ENCODE measurements at places on chromosomes 11 and 22.
A peak's percentile ranks its signal among the peaks of the same experiment; 100 is the strongest.

DNA sequence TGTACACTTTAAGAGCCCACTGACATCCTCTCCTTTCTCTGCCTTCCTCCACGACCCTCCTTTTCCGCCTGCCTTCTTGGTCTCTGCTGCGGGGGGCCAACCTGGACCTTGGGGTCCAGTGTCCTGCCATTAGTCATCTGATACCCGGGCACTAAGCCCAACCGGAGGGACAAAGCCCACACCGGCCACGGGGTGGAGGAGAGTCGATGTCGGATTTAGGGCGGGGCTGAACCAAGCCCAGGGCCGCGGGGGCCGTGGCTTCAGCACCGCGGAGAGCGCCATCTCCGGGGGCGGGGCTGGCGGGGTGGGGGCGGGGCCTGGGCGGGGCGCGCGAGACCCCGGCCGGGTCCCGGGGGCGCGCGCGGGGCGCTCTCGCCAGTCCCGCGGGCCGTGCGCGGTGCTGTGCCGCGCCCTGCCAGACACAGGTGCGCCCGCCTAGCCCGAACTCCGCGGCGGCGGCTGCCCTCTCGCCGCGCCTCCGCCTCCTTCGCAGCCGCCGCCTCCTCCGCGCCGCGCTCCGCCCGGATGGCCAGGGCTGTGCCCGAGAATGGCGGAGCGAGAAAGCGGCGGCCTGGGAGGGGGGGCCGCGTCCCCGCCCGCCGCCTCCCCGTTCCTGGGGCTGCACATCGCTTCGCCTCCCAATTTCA lies at the start of gene MAPK8IP1:
TSS of gene MAPK8IP1 (plus strand) at position 378 of the 647 bp plus-strand sequence. CDS start at position 548, 170 bp downstream.
- peak within 1 kb of the TSS; percentile 58 for H3K4me3 ChIP-seq
- no peak for DNase-seq
- H3K4me1 ChIP-seq: peaks cover 6% of the 10 kb centered on the region
- no peaks in the 10 kb centered on the region for H3K36me3 ChIP-seq
- no peaks in the 10 kb centered on the region for H3K27me3 ChIP-seq

DNA sequence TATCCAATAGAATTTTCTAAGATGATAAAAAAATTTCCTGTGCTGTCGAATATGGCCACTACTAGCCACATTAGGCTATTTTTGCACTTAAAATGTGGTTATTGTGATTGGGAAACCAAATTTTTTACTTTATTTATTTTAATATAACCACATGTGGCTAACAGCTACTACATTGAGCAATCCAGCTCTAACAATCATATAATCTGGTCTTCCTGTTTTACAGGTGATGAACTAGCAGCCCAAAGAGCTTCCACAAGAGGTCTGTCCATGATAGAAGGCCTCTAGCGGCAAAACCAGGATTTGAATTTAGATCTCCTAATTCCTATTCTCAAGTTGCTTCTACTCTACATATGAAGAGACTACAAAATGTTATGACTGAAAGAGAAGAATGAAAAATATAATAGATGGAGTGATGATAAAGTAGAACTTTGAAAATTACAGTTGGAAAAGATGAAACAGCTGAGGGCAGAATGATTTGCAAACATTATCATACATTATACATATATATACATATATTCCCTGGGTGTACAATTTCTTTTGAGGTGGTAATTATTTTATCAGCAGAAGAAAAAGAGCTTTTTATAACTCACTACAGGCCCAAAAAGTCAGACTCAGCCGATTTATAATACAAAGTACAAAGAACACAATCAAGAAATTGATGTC lies 363.5 kb upstream of the PITPNB start:
- H3K27me3 ChIP-seq: no peaks in the 10 kb centered on the region
- H3K36me3 ChIP-seq: no peaks in the 10 kb centered on the region
- DNase-seq: no peak
- H3K27ac ChIP-seq: no peak overlapping the region
- H3K4me3 ChIP-seq: no peak overlapping the region

DNA sequence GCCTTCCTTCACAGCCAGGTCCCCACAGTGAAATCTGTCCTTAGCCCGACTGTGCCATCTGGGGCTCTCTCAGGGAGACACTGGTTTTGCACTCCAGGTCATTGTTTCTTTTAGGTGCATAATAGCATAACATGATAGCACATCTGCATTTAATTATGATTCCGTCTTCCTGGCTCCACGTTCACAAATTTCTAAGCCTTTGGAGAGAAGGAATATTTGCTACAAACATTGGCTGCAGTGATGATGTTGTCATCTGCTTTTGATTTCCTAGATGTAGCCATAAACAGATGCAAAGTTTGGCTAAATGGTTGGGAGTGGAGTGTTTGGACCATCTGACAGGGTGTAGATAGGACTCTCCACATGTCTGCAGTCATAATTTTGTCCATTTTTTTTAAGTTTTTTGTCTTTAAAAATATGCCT lies 12.0 kb upstream of the CAT start:
- no peaks in the 10 kb centered on the region for H3K27me3 ChIP-seq
- H3K4me1 ChIP-seq: peaks cover 11% of the 10 kb centered on the region
- H3K36me3 ChIP-seq: no peaks in the 10 kb centered on the region
- H3K27ac ChIP-seq: no peak overlapping the region
- no peak overlapping the region for H3K4me3 ChIP-seq

DNA sequence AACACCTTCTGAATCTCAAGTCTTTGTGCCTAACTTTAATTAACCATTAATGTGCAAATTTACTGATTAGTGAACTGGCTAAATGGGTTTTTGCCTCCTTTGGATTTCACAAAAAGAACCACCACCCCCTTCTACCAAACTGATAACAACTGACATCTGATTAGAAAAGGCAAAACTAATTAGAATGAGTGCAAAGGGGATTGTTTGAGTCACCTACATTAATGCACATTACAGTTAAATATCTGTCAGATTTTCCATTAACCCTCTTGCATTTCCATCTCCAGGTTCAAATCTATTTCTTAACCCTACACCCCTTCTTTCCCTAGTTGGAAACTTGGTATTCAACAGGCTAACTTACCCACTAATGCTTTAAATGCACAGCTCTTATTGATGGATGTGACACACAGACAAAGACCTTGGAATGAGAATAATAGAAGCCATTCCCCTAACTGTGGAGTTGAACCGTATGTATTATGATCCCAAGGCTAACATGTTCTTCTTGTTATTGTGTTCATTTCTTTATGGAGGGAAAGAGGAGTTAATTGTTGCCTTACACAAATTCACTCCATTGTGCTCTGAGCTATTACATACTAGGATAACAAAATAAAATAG lies 161.5 kb upstream of the MTMR2 start:
- no peak overlapping the region for H3K27ac ChIP-seq
- H3K27me3 ChIP-seq: no peaks in the 10 kb centered on the region
- no peak overlapping the region for H3K4me3 ChIP-seq
- no peak for DNase-seq
- H3K36me3 ChIP-seq: no peaks in the 10 kb centered on the region

- no peak for DNase-seq
- H3K27me3 ChIP-seq: no peaks in the 10 kb centered on the region
- H3K4me1 ChIP-seq: no peaks in the 10 kb centered on the region
- H3K4me3 ChIP-seq: no peak overlapping the region
These were observed 1432.6 kb upstream of the TENM4 start for GRCh38 chr11:80873310-80873999.

DNA sequence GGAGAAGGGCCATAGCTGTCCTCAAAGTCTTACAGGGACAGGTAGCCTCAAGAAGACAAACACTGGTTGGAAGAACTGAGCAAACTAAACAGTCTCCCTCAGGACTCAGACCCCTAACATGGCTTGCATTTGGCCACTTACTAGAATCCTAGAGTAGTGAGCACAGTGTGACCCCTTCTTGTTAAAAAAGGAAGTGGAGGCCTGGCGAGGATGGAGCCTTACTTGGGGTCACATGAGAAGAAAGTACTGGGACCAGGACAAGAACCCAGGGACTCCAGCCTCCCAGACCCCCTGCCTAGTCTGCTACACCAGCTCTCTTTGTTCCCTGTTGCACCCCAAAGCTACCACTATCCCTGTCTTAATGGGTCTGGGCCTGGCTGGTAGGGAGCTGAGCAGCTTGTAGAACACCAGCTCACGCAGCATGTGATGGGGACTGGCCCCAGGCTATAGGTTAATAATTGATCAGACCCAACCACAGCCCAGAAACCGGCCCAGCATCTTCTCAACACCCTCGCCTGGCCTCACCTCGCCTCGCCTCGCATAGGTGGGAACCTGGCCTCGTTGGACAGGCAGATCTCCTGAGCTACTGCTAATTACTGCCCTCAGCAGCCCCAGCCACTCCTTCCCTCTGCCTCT lies 17.6 kb downstream of the DGAT2 start:
- H3K27me3 ChIP-seq: no peaks in the 10 kb centered on the region
- no peaks in the 10 kb centered on the region for H3K36me3 ChIP-seq
- no peak for DNase-seq
- H3K4me3 ChIP-seq: no peak overlapping the region
- no peaks in the 10 kb centered on the region for H3K4me1 ChIP-seq
- H3K27ac ChIP-seq: no peak overlapping the region

GRCh38 chr11:26028393-26028911 lies 303.5 kb upstream of the ANO3 start:
- H3K27ac ChIP-seq: no peak overlapping the region
- DNase-seq: no peak
- no peak overlapping the region for H3K4me3 ChIP-seq
- H3K36me3 ChIP-seq: no peaks in the 10 kb centered on the region
- no peaks in the 10 kb centered on the region for H3K4me1 ChIP-seq
- H3K27me3 ChIP-seq: no peaks in the 10 kb centered on the region

DNA sequence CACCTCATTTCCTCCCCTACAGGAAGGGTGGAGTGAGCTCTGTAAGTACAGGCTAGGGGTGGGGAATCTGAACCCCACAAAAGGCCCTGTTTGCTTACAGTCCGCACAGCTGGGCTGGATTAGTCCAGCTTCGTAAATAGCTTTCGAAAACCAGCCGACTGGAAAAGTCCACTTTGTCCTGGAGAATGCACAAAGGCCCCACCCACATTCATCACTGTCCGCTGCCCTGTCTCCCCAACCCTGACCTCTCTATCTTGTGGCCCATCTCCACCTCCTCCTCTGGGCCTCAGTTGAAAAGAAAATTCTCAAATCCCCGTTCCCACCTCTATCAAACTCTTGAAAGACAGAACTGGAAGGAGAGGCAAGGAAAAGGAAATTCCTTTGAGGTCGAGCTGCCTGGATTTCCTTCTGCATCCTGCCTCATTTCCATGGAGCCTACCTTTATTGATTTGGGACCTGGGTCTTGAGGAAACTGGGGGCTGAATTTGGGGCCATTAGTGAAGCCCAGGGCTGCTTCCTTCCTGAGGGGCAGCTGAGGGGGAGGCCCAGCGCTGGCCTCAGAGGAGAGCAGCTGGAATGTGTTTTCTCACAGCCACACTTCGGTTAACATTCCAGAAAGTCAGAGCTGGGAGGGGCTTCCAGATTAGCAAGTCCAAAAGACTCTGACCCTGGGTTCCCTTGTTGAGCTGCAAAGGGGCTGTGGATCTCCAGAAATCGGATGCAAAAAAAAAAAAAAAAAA lies 147.6 kb downstream of the FBXO7 start:
- H3K4me3 ChIP-seq: no peak overlapping the region
- H3K27me3 ChIP-seq: no peaks in the 10 kb centered on the region
- DNase-seq: no peak

- no peaks in the 10 kb centered on the region for H3K4me1 ChIP-seq
- no peak overlapping the region for H3K27ac ChIP-seq
- H3K27me3 ChIP-seq: peaks cover 6% of the 10 kb centered on the region
- H3K4me3 ChIP-seq: no peak overlapping the region
- DNase-seq: no peak
- no peaks in the 10 kb centered on the region for H3K36me3 ChIP-seq
These were observed 489.6 kb downstream of the MN1 start for GRCh38 chr22:27311698-27312550.

DNA sequence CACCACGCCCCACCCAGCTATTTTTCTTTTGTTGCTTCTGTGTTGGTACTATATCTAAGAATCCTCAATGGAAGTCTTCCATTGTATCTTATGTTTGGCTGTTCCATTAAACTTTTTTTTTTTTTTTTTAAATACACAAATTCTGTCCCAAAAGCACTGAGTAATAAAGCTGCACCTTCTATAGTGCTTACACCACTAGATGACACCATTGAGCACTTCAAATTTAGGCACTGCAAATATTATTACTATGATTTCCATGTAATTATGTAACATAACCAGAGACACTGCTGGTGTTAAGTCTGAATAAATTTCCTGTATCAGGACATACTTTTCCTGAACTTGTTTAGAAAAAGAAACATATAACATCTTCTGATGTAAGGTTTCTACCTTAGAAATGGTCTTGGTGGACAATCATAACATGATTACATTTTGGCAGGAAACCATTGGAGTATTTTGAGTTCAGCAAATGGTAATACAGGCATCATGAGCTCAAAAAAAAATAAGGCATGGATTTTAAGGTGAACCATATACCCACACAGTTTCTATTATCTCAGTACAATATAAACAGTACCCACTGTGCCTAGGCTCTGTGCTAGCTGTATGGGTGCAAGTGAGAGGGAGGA lies 110.5 kb downstream of the ATG16L2 start:
- H3K36me3 ChIP-seq: peaks cover 11% of the 10 kb centered on the region
- H3K4me3 ChIP-seq: no peak overlapping the region
- H3K27ac ChIP-seq: no peak overlapping the region
- no peaks in the 10 kb centered on the region for H3K27me3 ChIP-seq
- no peaks in the 10 kb centered on the region for H3K4me1 ChIP-seq

DNA sequence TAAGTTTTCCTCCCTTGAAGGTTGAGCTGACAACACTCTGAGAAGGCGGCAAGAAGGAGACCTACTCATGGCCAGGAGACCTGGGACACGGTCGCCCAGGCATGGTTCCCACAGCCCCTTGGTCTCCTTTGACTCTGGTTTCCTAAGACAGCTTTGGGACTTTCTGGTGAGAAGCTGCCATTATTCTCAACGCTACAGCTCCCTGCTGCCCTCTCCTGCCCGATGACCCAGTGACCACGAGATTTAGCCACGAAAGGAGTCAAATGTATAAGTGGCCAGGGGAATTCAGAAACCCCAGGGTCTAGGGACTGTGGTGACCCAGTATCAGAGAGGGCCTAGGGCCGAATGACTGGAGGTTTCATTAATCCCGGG lies 699 bp upstream of the SDF2L1 start:
- H3K36me3 ChIP-seq: no peaks in the 10 kb centered on the region
- H3K4me1 ChIP-seq: peaks cover 28% of the 10 kb centered on the region
- H3K4me3 ChIP-seq: peak overlapping the region; percentile 74
- H3K27me3 ChIP-seq: no peaks in the 10 kb centered on the region
- no peak for DNase-seq

- H3K27me3 ChIP-seq: no peaks in the 10 kb centered on the region
- peaks cover 29% of the 10 kb centered on the region for H3K4me1 ChIP-seq
- DNase-seq: no peak
- H3K4me3 ChIP-seq: no peak overlapping the region
- no peak overlapping the region for H3K27ac ChIP-seq
These were observed 116.6 kb downstream of the GALNT18 start for GRCh38 chr11:11505190-11505589.

- H3K27ac ChIP-seq: no peak overlapping the region
- no peak overlapping the region for H3K4me3 ChIP-seq
- DNase-seq: no peak
These were observed 58.7 kb upstream of the TNRC6B start for GRCh38 chr22:40118979-40119378.

- H3K27ac ChIP-seq: no peak overlapping the region
- no peak overlapping the region for H3K4me3 ChIP-seq
- H3K36me3 ChIP-seq: no peaks in the 10 kb centered on the region
- H3K4me1 ChIP-seq: no peaks in the 10 kb centered on the region
- H3K27me3 ChIP-seq: no peaks in the 10 kb centered on the region
- no peak for DNase-seq
These were observed 303.9 kb downstream of the CASP12 start for GRCh38 chr11:104594228-104594958.

GRCh38 chr22:36084717-36085116 lies 56.1 kb upstream of the RBFOX2 start:
- DNase-seq: no peak
- no peak overlapping the region for H3K4me3 ChIP-seq
- no peak overlapping the region for H3K27ac ChIP-seq
- H3K36me3 ChIP-seq: no peaks in the 10 kb centered on the region
- no peaks in the 10 kb centered on the region for H3K4me1 ChIP-seq

Measured in esophagus squamous epithelium (tissue), 5 donors.